HCT116 (cell line): ENCODE measurements at places on chromosomes 4 and X. TPM values are rescaled to one million over a fixed set of nuclear protein-coding genes. Genes with fewer than 3 reads are reported as not detected.

The DRD5 gene
- total RNA-seq: not detected

The F8A2 gene
- not detected for total RNA-seq

The DCAF12L2 gene
- not detected for total RNA-seq

The MEPE gene
- total RNA-seq: not detected

The MAGEA4 gene
- total RNA-seq: not detected

The CMC4 gene
- total RNA-seq: 5.3 TPM

The PARM1 gene
- 11.7 TPM for total RNA-seq

The KIT gene
- total RNA-seq: not detected

The TCP11X2 gene
- total RNA-seq: not detected

The ADRA2C gene
- total RNA-seq: 28.1 TPM
